ENCODE measurements at places on chromosomes 4 and X.

GRCh38 chr4:28788929-28789490 is 1928.4 kb downstream of the STIM2 start:
- no peak for DNase-seq

DNA sequence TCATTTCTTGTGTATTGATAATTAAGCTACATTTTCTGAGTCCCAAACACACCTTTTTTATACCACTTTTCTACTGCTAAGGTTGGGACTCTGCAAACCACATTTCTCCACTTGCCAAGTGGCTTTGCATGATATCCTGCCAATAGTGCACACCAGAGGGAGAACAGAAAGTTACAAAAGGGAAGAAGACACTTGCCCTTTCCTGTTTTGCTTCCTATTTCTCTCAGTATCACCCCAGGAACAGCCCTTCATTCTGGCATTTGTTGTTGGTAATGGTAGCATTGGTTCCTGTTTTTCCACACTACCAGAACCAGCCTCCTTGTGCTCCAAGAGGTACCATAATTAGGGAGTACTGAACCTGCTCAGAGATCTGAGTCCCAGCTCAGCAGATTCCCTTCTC is 87.1 kb downstream of the HDX start:
- no peak for DNase-seq

DNA sequence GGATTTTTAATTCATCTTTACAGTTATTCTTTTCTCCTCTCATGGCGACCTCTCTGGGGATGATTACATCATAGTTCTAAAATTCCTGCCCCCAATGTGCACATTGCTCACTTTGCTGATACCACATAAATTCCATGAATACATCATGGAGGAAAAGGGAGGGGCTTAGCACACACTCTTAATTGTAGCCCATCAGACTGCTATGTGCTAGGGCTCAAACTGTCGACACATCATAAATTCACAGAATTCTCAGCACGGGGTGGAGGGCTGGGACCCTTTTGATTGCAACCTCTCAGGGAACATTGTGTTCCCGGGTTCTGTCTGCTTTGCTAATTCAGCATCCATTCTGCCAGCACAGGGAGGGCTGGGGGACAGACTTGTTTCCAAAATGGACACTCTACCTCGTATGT is 592.9 kb downstream of the BCOR start:
- no peak for DNase-seq

DNA sequence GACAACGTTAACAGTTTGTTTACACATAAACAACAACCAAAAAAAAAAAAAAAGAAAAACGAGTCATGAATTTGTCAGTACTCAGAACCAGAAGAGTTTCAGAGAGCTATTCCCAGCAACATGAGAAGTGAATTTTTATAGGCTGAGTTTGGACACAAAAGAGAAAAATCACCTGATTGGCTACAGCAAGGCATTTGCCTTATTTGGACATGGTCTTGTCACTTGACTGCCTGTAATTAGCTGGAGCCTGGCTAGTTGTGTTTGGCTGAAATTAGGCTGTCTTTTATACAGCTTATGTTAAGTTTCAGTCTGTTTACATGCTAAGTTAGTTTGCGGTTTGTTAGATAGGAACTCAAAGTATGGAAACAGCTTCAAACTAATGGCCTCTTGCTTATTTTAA is 880 bp upstream of the TEX13A start:
- DNase-seq = no peak

GRCh38 chr4:76550966-76551780 is 116.1 kb downstream of the SHROOM3 start:
- no peak for DNase-seq

- no peak for DNase-seq
Measured at GRCh38 chr4:6964858-6965257, 55.2 kb downstream of the TBC1D14 start.

All from nucleus accumbens (tissue), 56 donors.